Esophagus muscularis mucosa (tissue), 4 donors: ENCODE measurements at places on chromosomes 13 and 19. TPM values are rescaled to one million over a fixed set of nuclear protein-coding genes. Genes with fewer than 3 reads are reported as not detected.

DNA sequence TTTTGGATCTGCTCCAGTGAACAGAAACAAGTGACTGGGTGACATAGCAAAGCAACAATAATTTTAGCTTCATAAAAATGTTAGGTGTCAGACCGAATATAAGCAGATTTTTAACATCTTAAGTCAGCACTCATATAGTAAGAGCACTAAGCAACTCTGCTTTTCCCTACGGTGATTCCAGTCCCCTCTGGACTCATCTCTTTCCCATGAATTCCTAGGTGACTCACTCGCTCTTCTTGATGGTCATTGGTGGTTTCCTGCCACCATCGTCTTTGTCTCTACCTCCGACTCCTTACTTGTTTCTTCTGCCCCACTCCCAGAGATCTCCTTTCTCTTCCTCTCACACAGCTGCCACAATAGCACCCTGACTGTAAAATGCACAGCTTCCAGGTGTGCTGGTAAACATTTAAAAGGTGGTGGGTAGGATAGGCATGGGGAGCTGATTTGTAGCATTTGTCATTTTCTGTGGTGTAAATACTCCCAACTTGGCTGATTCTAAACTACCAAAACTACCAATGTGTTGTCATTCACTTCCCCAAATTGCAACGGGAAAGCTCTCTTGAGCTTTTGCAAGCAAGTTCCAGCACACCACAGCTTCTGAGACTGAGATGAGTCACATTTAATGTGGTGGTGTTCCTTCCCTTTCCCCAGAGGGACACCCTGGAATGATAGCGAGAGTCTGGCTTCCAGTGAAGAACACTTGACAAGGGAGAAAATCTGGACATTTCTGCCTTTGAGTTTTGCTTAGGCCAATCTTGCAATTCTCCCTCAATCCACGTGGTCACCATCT, 42.8 kb upstream of the CLDN10 start:
- DNase-seq, result no peak

PEX11G gene
- total RNA-seq, result 5.3 TPM

DNA sequence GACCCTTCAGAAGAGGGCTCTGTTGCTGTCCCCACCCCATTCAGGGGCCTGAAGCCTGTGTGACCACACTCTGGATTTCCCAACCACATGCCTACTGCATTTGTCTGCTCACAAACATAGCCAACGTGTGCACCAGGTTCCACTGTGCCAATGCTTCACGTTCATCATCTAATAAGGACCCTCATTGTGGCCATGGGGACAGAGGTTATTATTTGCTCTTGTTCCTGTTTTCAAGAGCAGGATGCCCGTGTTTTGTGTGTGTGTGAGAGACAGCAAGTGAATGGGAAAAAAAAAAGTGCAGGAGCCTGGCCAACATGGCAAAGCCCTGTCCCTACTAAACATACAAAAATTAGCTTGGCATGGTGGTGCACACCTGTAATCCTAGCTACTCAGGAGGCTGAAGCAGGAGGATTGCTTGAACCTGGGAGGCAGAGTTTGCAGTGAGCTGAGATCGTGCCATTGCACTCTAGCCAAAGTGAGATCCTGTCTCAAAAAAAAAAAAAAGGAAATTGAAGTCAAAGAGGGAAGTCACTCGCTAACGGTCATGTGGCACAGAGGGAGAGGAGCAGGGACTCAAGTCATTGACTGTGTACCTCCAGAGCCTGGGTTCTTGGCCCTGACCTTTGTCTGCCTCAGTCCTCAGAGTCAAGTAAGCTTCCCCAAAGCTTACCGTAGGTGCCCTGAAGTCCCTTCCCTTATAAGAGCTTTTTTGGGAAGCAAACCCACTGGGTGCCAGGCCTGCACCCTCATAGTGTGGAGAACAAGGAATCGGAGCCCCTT, 6.9 kb downstream of the B3GNT8 start:
- DNase-seq, result no peak

DNA sequence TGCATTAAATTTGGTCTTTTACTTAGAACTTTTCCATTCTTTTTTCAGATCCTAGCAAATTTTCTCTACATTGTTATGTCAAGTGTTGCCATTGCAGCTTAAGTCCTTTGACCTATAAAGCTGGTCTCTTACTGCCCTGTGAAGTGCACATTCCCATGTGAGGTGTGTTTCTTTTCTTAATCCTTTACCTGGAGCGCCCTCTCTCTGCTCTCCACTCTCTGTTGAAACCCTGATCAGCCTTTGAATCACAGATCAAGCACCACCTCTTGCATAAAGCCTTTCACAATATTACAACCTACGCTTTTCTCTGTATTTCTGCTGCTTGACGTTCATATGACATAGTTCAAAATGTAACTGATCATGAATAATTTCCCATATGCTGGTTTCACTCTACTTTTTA, 84.8 kb downstream of the PCDH17 start:
- no peak for DNase-seq

DNA sequence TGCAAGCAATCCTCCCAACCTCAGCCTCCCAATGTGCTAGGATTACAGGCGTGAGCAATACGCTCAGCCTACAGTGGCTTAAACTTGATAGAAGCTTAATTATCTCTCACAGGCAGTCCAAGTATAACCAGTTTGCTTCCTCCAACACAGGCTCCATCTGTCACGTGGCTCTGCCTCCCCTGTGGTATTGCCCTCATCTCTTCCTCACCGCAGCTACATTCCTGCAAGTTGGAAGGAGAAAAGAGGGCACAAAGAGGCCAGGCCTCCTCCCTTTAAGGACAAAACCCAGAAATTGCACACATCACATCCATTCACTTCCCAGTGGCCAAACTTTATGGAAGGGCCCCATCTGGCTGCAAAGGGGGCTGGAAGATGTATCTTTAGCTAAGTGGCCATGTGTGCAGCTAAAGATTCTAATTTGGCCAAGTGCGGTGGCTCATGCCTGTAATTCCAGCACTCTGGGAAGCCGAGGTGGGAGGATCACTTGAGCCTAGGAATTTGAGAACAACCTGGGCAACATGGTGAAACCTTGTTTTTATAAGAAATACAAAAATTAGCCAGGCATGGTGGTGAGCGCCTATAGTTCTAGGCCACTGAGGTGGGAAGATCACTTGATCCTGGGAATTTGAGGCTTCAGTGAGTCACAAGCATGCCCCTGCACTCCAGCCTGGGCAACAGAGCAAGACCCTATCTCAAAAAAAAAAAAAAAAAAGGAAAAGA, 3.1 kb upstream of the SDHAF1 start:
- DNase-seq, result no peak

DNA sequence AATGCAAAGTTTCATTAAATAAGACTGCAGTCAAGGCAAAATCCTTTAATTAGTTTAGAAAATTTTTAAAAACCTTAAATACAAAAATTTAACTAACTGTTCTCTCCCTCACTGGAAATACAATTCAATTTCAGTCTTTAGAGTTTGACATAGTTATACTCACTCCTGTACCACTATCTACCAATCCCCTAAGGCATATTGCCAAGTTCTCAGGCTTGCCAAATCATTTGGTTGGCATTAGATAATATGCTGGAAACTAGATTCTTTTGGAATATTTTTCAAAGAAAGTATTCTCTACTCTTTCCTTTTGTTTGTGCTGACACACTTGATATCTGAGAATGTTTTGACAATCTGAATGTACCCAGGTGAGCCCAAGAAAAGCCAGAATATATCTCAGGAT, 77.2 kb downstream of the TSC22D1 start:
- no peak for DNase-seq
